ENCODE measurements at places on chromosomes 6 and 20. TPM values are rescaled to one million over a fixed set of nuclear protein-coding genes. Genes with fewer than 3 reads are reported as not detected.

- H3K4me3 ChIP-seq = peak overlapping the region; percentile 59
- H3K4me1 ChIP-seq = peaks cover 19% of the 10 kb centered on the region
- no peak overlapping the region for H3K27ac ChIP-seq
- peak; percentile 14 for DNase-seq
Measured at GRCh38 chr20:52105442-52106422, 85.8 kb downstream of the ZFP64 start.

GRCh38 chr6:109348226-109348625 is 34.0 kb downstream of the CD164 start:
- no peaks in the 10 kb centered on the region for H3K4me1 ChIP-seq
- no peak for DNase-seq
- H3K4me3 ChIP-seq = no peak overlapping the region
- no peak overlapping the region for H3K27ac ChIP-seq

- peak overlapping the region; percentile 68 for H3K4me3 ChIP-seq
- peaks cover 33% of the 10 kb centered on the region for H3K4me1 ChIP-seq
- H3K27ac ChIP-seq = peak overlapping the region; percentile 93
- DNase-seq = no peak
- H3K27me3 ChIP-seq = no peaks in the 10 kb centered on the region
Measured at GRCh38 chr20:57399587-57400155, 8.5 kb downstream of the RBM38 start.

GRCh38 chr6:37819802-37820717 is 533 bp downstream of the ZFAND3 start:
- no peak for DNase-seq
- H3K4me1 ChIP-seq = peaks cover 60% of the 10 kb centered on the region
- H3K36me3 ChIP-seq = no peaks in the 10 kb centered on the region
- peaks cover 7% of the 10 kb centered on the region for H3K27me3 ChIP-seq
- peak overlapping the region; percentile 60 for H3K27ac ChIP-seq
- H3K4me3 ChIP-seq = peak overlapping the region; percentile 99

DNA sequence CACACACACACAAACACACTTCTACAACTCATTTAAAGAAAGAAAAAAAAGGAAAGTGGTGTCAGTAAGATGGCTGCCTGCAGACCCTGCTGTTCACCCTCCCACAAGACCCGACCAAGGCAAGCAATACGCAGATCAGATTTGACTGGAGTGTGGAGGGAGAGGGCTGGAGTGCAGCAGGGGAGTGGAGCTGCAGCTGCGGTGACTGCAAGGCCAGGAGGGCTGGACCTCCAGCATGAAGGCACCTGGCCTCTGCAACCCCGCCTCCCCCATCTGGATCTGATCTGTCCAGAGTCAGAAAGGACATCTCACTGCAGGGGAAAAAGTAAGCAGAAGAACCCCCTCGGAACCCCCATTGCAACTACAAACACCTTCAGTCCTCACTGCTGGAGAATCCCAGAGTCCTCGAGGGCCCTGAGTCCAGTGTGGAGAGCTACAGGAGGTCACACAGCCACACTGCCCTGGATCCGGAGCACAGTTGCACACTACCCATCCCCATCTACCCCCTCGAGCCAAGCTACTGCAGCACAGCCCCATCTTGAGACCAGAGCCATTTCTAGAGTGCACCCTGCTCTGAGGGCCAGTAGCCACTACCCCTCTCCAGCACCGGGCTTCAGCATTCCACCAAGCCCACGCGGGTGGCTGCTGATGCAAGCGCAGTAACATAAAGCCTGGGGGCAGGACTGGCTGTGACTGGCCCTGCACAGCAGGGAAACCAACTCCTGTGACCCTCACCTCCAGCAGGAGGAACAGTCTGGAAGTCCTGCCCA is 41.9 kb upstream of the SRSF6 start:
- H3K4me3 ChIP-seq = no peak overlapping the region
- no peaks in the 10 kb centered on the region for H3K4me1 ChIP-seq
- peaks cover 20% of the 10 kb centered on the region for H3K27me3 ChIP-seq
- peaks cover 5% of the 10 kb centered on the region for H3K36me3 ChIP-seq
- DNase-seq = no peak
- no peak overlapping the region for H3K27ac ChIP-seq

DNA sequence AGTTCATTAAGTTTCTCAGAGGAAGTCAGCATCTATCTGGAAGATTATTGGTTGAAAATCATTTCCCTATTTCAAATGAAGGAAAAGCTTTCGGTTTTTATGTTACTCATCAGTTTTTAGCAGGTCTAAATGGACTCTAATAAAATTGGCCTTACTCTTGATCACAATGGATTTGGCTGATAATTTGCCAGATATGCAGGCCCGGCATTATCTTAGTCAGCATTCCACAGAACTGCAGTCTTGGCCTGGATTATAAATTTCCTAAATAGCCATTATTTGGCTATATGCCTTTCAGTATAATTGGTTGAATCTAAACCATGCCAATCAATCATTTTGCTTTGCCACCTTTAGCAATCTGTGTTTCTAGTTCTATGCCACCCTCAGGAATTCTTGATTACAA is 91.7 kb upstream of the KCNQ5 start:
- H3K27me3 ChIP-seq = no peaks in the 10 kb centered on the region
- no peak for DNase-seq

- H3K27ac ChIP-seq = no peak overlapping the region
- no peak overlapping the region for H3K4me3 ChIP-seq
- no peaks in the 10 kb centered on the region for H3K4me1 ChIP-seq
- H3K27me3 ChIP-seq = no peaks in the 10 kb centered on the region
- no peak for DNase-seq
- no peaks in the 10 kb centered on the region for H3K36me3 ChIP-seq
Measured at GRCh38 chr20:50224531-50225255, 34.1 kb downstream of the CEBPB start.

DNA sequence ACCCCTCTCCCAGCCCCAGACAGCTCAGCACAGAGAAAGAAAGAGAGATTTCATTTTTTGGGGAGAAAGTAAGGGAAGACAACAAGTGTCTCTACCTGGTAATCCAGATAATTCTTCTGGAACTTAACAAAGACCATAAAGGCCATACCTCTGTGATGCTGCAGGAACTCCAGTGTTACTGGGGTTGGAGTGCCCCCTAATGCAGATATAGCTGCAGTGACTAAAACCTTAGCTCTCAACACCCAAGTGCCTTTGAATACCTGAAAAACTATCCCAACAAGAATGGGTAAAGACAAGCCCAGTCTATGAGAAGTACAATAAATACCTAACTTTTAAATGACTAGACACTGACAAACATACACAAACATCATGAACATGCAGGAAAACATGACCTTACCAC is 365.3 kb upstream of the PTCHD4 start:
- no peak overlapping the region for H3K27ac ChIP-seq
- no peak for DNase-seq
- no peak overlapping the region for H3K4me3 ChIP-seq

GRCh38 chr6:169085466-169085865 is 168.2 kb downstream of the THBS2 start:
- H3K4me3 ChIP-seq = no peak overlapping the region
- H3K27me3 ChIP-seq = no peaks in the 10 kb centered on the region
- H3K4me1 ChIP-seq = no peaks in the 10 kb centered on the region
- H3K27ac ChIP-seq = no peak overlapping the region
- no peak for DNase-seq

- H3K4me3 ChIP-seq = no peak overlapping the region
- DNase-seq = peak; percentile 11
- peak overlapping the region; percentile 43 for H3K27ac ChIP-seq
- no peaks in the 10 kb centered on the region for H3K27me3 ChIP-seq
- H3K36me3 ChIP-seq = no peaks in the 10 kb centered on the region
Measured at GRCh38 chr20:61662226-61662967, 403.3 kb downstream of the TAF4 start.

DNA sequence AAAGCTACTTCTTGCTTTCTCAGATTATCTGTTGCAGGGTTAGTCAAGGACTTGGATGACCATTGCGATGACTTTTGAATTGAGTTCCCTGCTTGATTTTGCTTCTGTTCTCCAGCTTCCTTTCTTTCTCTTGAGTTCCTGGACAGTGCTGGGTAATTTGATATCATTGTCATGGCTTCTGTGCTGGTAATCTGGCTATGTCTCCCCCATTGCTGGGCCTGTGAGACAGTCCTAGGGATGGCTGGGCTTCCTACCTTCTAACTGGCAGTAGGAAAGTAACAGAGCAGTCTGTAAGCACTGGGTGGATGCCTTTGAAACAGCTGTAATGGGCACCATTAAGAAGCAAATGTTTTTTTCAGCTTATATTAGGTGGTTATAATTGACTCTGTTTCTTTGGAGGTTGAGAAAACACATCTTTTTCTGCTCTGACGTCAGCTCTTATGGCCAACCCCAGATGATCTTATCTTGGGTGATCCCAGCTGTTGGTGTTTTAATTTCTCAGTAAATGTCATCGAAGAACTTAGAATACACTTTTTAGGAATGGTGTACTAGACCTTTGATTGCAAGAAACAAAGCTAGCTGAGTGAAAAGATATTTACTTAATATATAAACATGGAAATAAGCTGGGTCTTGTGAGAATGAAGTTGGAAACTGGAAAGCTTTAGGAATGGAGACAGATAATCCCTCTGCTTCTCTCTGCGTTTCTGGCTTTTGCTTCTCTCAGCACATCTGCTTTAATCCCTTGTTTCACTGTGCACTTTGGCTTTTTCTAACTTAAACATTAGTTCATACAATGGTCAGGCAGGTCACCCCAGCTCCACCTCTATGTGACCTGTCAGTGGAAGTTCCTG is 195.0 kb upstream of the MAN1A1 start:
- H3K27me3 ChIP-seq = no peaks in the 10 kb centered on the region
- no peak for DNase-seq
- H3K36me3 ChIP-seq = no peaks in the 10 kb centered on the region
- H3K4me1 ChIP-seq = no peaks in the 10 kb centered on the region
- H3K27ac ChIP-seq = no peak overlapping the region

DNA sequence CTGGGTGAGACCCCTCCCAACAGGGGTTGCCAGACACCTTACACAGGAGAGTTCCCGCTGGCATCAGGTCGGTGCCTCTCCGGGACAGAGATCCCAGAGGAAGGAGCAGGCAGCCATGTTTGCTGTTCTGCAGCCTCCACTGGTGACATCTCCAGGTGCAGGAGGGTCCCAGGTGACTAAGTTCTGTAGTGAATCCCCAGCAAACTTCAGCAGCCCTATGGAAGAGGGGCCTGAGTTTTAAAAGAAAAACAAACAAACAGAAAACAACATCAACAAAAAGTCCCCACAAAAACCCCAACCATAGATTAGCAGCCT is 515.1 kb downstream of the FRK start:
- H3K27me3 ChIP-seq = no peaks in the 10 kb centered on the region
- no peaks in the 10 kb centered on the region for H3K36me3 ChIP-seq

DNA sequence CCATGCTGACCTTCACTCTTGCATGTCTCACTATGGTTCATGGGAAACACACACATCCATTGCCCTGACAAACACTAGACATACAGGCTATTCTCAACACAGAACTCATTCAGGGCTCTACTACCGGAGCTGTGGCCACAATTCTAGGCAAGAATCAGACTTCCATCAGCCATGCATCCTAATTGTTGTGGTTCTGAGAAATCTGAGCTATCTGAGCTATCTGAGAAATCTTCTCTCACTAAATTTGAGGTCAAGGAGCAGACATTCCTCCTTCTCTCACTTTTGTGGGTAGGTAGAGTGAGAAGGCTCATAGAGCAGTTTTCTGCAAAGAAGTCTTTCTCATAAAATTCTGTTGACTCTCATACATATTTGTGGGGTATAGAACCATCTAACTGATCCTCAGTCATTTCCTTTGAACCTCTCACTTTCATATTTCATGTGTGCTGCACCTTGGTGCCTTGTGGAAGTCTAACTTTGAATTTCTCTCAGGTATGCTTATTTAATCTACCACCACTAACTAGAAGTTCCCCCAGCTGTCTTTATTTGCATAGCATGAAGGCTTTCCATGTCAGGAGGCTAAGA is 43.6 kb downstream of the ADGRF1 start:
- no peaks in the 10 kb centered on the region for H3K27me3 ChIP-seq
- DNase-seq = no peak
- H3K4me3 ChIP-seq = no peak overlapping the region
- no peaks in the 10 kb centered on the region for H3K4me1 ChIP-seq

GRCh38 chr20:33531885-33532284 is 42.0 kb downstream of the CBFA2T2 start:
- H3K36me3 ChIP-seq = peaks cover 1% of the 10 kb centered on the region
- H3K4me3 ChIP-seq = no peak overlapping the region
- no peak for DNase-seq
- H3K4me1 ChIP-seq = peaks cover 22% of the 10 kb centered on the region

GRCh38 chr20:8020314-8021079 is 936 bp upstream of the TMX4 start:
- peaks cover 10% of the 10 kb centered on the region for H3K4me1 ChIP-seq
- H3K36me3 ChIP-seq = no peaks in the 10 kb centered on the region
- H3K4me3 ChIP-seq = no peak overlapping the region
- H3K27ac ChIP-seq = no peak overlapping the region

Gene SMLR1
- not detected for total RNA-seq

Gene DAAM2
- 17.6 TPM for total RNA-seq

Gene CCN5
- not detected for total RNA-seq

Gene SAMD5
- total RNA-seq = 1.6 TPM

Gene SLC17A3
- not detected for total RNA-seq

Gene BPIFB4
- total RNA-seq = not detected

Gene GLP1R
- 0.89 TPM for total RNA-seq

Data from neural crest cell (in vitro differentiated cells).